Natural killer cell treated with Interleukin-12 subunit alpha and Interleukin-12 subunit beta and Interleukin-15 and Interleukin-18, amount 100 ng/mL, for 72 hours (primary cell): ENCODE measurements at places on chromosomes 6 and 20. TPM values are rescaled to one million over a fixed set of nuclear protein-coding genes. Genes with fewer than 3 reads are reported as not detected.

DNA sequence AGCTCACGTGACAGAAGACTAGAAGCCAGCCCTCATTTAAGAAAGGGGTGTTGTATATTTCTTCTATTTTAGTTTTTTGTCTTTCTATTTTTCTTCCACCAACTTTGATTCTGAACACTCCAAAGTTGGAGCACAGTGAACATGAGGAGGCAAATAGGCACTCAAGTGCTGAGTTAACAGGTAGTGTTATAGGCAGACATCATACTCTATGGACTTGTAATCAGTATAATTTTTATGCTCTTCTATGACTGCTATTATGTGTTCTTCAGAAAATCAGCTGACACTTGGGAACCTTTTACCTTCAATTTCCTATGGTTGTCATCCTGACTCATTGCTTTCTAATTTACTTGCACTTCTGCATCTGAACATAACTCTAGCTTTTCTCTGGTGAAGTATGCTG is 396.3 kb upstream of the EYS start:
- no peaks in the 10 kb centered on the region for H3K27me3 ChIP-seq
- DNase-seq = no peak
- H3K4me3 ChIP-seq = no peak overlapping the region
- peaks cover 15% of the 10 kb centered on the region for H3K36me3 ChIP-seq
- H3K4me1 ChIP-seq = no peaks in the 10 kb centered on the region

The HAO1 gene
- not detected for total RNA-seq

DNA sequence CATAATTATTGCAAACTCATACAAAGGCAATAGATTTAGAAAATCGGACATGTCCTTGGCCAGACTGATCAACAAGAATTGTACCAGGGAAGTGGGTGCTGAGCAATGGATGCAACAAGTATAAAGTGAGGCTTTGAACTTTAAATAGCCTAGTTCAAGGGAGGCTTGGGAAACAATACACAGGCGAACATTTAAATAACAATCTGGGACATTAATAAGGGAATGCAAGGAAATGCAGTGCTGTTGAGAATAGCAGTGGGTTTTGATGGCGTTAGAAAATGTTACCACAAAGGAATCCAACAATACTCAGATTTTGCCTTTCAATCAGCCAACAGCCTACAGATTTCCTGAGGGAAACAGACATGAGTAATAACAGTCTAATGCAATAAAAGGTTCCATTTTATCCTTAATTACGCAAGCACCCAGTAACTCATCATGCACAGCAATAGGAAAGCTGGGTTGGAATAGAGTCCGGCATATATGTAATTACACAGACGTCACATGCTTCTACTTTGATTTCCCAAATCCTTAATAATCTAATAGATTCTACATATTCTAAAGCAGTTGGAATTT is 134.6 kb downstream of the PHACTR1 start:
- no peaks in the 10 kb centered on the region for H3K4me1 ChIP-seq
- DNase-seq = no peak
- peaks cover 22% of the 10 kb centered on the region for H3K27me3 ChIP-seq
- no peak overlapping the region for H3K27ac ChIP-seq
- H3K36me3 ChIP-seq = no peaks in the 10 kb centered on the region
- H3K4me3 ChIP-seq = no peak overlapping the region

DNA sequence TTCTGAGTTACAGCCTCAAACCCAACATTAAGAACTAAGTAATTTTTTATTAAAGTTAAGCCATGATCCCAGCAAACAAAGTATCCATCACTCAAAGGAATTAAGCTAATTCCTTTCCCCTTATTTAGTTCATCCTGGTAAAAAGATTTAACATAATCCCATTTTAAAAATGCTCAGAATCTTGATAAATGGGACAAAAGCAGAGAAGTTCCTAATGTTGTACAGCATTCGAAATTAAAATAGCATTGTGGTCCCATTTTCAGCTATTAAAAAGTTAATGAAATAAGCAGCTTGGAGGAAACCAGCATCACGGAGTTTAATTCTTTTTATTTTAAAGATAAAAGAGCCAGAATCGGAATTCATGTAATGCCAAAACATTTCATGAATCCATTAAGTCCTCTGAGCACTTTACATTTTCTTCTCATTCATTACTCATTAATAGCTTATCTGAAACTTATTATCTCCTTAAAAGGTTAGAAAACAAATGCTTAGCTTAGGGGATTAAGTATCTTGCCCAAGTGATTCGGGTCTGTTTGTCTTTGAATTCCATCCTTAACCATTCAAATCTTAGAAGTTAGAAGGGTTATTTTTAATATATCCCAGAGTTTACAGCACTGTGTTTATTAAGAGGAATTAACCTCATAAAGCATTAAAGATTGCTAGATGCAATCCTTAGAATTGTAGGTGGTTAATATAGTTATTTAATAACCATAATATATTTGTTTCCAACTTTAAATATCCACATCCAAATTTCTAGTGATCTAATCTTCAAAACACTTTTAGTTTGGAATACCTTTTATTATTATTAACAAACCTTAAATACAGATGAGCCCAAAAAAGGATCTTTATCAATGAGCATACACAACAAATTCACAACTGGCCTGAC is 11.2 kb downstream of the RBM39 start:
- no peak for DNase-seq
- peaks cover 40% of the 10 kb centered on the region for H3K4me1 ChIP-seq
- peaks cover 38% of the 10 kb centered on the region for H3K36me3 ChIP-seq
- H3K27me3 ChIP-seq = no peaks in the 10 kb centered on the region

GRCh38 chr20:49846206-49846807 is 33.7 kb downstream of the SLC9A8 start:
- no peaks in the 10 kb centered on the region for H3K27me3 ChIP-seq
- peaks cover 12% of the 10 kb centered on the region for H3K36me3 ChIP-seq
- no peak for DNase-seq
- peaks cover 6% of the 10 kb centered on the region for H3K4me1 ChIP-seq

DNA sequence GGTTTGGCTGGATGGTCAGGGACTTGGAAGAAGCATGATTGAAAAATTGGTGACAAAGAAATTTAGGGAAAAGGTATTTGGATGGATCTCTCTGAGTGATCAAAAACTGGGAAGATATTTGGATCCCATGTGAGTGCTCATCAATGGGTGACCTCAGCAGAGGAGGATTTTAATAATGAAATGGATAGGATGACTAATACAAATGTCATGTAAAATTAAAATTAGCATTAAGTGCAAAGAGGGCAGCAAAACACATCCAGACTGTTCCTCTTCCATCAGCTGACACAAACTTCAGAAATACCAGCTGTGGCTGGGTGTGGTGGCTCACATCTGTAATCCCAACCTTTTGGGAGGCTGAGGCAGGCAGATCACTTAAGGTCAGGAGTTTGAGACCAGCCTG is 151.7 kb downstream of the THBS2 start:
- no peak overlapping the region for H3K4me3 ChIP-seq
- no peaks in the 10 kb centered on the region for H3K4me1 ChIP-seq
- DNase-seq = no peak
- H3K36me3 ChIP-seq = no peaks in the 10 kb centered on the region
- H3K27me3 ChIP-seq = peaks cover 20% of the 10 kb centered on the region
